ENCODE measurements at places on chromosomes 1 and 21.

DNA sequence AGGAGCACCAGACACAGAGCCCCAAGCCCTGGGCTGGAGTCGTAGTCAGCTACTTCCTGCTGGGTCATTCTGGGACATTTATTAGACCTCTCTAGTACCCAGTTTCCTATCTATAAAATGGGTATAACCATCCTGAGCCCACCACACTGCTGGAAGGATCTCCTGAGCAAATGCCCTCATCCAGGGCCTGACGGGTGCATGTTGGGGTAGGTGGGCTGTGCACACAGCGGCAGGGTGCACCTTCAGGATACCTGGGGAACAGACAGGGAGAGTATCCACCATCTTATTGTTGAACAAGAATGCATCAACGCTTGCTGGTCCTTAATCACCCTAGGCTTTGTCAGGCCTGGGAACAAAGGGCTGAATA lies 191.0 kb downstream of the HIVEP3 start:
- DNase-seq: no peak

DNA sequence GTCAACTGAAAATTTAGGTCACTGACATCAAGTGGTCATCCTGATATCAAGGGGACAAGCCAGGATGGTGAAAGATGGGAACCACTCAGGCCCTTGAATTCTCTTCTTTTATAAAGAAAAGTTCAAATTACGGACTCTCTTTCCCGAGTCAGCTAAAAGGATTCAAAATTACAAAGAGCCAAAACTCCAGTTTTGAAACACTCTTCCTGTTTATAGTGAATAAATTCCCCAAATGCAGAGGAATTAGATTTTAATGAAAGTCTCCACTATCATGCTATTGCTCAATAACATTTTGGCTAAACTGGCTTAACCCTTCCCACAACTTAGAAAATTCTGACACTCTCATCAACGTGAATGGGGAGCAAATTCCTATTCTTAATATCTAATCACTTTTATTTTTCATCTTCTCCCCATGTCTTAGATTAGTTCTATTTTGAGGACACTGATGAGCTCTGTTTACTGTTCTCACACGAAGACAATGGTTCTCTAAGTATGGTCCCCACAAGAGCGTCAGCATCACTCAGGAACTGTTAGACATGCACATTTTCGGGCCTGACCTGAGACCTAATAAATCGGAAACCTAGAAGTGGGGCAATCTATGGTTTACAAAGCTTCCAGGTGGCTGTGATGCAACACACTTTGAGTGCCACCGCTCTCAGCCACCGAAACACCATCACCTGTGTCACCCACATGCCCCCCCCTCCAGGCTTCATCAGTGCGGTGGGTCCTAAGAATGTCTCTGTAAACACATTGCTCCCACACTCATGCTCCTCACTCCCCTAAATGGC lies 64.4 kb upstream of the TIAM1 start:
- DNase-seq: no peak

DNA sequence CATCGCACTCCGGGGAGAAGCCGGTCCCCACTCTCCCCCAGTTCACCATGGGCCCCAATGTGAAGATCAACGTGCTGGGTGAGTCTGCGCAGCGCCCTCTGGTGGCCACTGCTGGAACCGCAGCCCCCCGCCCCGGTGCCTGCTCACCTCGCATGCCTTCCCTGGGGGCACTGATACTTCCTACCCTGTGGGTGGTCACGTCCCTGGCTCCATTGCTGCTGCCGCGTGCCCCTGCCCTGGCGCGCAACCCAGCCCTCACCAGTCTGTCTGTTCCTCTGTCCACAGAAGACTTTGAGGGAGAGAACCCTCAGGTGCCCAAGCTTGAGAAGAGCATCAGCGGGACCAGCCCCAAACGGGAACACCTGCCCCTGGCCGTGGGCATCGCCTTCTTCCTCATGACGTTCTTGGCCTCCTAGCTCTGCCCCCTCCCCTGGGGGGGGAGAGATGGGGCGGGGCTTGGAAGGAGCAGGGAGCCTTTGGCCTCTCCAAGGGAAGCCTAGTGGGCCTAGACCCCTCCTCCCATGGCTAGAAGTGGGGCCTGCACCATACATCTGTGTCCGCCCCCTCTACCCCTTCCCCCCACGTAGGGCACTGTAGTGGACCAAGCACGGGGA lies 7.6 kb downstream of the EFNA3 start:
- DNase-seq: peak; percentile 25

GRCh38 chr1:7583291-7584096 lies 187.6 kb upstream of the VAMP3 start:
- no peak for DNase-seq

DNA sequence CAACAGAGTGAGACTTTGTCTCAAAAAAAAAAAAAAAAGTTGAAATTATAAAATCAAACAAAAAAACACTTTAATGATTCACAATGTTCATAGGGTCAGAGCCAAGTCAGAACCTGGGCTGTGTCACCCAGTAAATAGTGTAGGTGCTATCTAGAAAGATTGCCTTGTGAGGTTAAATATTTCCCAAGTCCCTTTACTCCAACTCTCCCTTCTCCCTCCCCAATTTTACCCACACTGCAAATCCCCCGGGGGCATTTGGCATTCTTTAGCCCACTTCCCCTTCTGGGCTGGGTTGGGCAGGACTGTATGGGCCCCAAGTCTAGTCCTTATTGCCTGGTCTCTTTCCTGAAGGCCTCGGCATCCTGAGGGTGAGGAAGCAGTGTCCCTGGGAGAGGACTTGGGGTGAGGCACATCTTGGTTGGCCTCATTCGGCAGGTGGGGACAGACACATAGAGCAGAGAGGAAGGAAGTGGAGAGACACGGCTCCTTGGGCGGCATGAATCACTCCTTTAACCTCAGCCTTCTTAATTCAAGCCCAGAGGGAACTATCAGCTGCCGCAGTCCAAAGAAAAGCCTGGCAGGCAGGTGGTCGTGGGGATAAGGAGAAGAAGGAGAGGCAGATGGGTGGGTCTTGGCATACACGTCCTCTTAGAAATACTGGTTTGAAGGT lies 8.2 kb downstream of the ADORA1 start:
- DNase-seq: peak; percentile 55

GRCh38 chr1:8083739-8084484 lies 57.8 kb upstream of the ERRFI1 start:
- DNase-seq: no peak

DNA sequence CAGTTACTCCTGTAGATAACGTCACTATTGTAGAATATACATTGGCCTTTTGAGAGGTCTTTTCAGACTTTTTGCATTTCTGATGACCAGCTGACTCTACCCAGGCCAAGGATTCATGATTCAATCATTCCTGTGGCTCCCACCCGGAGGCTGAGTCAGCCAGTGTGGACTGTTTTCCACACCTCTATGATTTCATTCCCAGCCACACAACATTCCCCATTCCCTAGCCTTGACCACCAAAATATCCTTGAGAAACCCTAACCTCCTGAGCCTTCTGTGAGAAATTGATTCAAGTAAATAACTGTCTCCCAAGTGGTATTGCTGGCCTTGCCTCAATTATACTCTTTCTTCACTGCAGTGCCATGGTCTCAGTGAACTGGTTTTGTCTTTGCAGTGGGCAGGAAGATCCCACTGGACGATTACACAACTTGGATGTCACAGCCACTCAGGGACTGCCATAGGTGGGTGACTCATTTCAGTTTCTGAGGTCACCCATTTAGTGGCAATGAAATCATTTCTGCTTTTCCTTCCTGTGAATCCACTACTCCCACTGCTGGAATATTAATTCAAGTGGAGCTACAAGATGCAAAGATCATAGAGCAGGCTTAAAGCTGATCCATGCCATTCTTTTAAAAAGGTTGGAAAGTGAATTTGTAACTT lies 518.6 kb upstream of the ZP4 start:
- no peak for DNase-seq

DNA sequence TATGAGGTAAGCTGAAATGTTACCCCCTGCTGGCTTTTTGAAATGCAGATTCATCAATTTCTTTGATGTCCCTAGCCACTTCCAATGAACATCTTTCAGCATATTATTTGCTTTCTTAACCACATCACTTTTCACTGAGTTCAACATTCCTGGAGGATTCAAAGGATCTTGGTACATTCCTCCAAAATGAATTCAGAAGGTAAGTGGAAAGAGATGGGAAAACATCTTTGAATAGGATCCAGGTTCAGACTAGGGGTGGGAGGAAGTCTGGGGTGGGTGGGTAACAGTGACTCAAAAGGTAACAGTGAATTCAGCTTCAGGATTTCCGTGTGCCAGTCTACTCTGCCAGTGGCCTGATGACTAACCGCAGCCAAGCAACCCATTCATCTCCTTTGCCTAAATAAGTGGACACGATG lies 180.7 kb downstream of the ZC3H11B start:
- no peak for DNase-seq
